ENCODE measurements at places on chromosomes 11 and 22.

GRCh38 chr11:75342966-75343870 is 8.2 kb downstream of the ARRB1 start:
- DNase-seq, result no peak

DNA sequence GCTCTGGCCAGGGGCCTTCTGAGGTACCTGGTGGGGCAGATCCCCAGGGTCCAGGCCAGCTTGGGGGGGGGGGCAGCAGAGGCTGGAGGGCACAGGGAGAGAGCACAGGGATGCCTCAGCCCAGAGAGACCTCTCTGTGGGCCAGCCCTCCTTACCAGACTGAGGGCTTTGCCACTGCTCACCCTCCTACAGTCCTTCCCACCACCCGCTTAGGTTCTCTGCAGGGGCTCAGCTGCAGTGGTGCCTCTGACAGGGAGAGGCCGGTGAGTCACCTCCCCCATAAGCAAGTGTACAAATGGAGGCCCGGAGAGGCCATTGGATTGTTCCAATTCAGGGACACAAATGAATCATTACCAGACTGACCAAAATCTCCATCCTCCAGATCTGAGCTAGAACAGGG is 68.1 kb upstream of the LMO1 start:
- DNase-seq, result no peak

DNA sequence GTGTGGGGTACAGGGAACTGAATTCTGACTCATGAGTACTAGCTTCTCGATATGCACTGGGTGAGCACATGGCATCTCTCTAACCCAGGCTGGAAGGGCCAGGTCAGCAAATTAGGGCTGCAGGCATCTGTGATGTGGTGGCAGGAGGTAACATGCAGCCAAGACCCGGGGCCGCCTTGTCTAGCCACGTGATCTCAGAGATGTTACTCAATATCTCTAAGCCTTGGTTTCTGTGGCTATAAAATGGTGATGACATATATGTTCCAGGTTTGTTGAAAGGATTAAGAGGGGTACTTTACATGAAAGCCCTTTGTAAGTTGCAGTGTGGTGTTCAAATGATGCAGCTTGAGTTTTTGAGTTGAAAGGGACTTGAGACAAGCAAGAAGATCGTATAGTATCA is 3.2 kb downstream of the ST14 start:
- DNase-seq, result no peak

DNA sequence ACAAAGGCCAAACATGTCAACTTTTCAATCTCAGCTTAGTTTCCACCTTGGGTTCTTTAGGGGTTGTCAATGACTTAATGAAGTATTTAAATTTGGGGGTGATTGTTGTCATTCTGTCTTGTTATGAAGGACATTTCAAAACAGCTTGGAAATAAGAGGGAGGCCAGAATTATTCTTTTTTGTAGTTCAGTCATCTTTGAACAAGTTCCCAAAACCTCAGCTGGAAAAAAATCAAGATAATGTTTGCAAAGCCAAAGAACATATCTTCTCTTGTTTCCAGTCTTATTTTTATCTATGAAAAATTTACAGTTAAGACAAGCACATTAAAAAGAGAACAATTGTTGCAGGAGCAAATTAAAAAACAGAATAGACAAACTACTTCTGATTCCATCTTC is 612.8 kb downstream of the INSC start:
- DNase-seq, result no peak

DNA sequence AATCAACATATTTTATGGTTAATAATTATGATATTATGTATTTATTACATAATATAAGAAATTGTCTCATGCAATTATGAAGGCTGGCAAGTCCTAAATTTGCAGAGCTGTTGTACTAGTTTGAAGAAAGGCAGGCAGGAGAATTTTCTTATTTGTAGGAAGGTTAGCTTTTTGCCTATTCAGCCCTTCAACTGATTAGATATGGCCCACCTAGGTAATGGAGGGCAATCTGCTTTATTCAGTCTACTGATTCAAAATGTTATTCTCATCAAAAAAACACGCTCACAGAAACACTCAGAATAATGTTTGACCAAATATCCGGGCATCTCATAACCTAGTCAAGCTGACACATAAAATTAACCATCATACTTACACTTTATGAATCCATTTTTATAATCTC is 589.0 kb downstream of the NELL1 start:
- DNase-seq, result no peak

- DNase-seq, result peak; percentile 53
Observed at GRCh38 chr11:111091321-111091938, 154.1 kb upstream of the POU2AF2 start.

- peak; percentile 77 for DNase-seq
Observed at GRCh38 chr22:27213766-27214581, 556.6 kb downstream of the MIAT start.

GRCh38 chr11:96113193-96113681 is 189.3 kb upstream of the MTMR2 start:
- no peak for DNase-seq

DNA sequence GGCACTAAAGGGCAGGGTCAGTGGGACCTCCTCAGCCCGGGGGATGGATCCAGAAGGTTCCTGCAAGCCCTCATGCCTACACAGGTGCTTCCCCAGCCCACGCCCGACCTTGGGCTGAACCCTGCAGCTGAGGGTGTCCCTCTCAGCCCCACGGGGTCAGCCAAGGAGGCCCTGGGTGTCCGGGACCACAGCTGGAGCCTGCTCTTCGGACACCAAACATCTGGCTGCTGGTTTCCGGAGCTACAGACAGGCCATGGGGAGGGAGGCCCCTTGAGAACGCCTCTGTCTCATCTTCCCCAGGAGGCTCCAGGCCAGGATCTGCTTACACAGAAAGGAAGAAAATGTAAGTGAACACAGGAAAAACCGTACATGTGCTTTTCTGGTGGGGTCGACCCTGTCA is 355.7 kb downstream of the MN1 start:
- no peak for DNase-seq

DNA sequence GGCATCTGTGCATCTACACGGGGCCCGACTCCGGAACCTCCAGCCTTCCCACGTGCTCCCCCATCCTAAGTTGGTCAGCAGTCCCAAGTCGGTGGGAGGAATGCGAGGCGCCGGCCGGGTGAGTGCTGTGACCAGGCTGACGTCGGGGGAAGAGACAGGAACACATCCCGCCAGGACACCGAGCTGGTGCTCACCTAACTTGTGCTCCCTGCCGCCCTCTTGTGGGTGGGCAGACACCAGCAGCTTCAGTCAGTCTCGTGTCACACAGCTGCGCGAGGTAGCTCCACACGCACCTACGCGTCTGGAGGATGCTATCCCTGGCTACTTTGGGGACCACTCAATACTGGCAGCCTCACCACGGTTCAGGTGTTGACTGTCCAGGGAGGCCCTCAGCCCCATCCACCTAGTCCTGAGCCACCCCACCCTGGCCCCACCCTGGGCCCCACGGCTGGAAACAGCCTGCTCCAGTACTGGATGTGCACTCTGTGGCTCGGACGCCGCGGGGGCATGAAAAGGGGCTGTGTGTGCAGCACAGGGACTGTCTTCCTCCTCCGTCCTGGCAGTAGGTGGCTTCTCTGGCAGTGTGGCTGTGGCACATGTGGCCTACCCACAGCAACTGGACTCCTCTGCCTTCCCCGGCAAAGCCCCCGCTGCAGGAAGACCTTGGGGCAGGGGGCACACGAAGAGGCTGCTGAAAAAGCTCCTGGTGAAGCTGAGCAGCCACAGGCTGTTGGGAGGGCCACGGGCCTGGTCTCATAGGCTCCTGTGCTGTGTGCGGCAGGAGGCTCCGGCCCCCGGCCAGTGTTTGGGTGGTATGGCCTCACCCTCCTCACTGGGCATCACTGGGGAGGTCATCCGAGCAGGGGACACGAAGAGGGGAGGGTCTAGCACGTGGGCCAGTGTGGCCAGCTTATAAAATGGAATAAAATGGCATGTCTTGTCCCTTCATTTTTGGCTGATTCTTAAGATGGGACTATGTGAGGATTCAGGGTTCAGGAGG is 11.2 kb upstream of the BID start:
- DNase-seq, result no peak

DNA sequence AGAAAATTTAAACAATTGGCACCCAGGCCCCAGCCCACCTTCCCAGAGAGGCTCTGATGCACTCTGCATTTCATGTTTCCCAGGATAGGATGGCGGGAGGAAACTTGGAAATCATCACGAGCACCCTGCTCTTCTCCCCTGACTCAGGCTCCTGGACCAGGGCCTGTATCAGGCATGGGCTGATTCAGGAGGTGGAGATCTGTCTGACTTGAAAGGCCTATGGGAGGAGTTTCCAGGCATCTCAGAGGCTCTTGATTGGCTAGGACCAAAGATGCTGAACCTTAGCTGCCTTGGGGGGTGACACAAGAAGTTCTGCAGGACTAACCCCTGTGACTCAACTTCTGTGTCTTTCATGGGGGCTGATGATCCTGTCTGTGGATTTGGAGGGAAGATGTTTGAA is 106.2 kb downstream of the PKNOX2 start:
- no peak for DNase-seq

- no peak for DNase-seq
Observed at GRCh38 chr22:41976961-41977566, 7.8 kb downstream of the SEPTIN3 start.

DNA sequence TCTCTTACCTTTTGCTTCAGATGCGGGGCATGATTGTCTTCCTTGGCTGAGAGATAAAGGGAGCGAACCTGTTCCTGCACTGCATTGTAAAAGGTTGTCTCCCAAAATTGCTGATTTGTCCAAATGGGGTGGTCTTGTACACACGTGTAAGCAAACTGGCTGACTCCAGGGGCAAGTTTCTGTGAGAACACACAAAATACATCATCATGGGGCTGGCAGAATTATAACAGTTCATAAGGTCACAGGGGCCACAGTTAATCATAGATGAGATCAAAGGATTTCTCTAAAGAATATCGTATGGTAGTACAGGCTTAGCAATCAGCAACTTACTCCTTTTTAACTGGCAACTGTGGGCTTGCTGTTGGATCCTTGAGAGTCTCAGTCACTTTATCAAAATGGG is 194.3 kb downstream of the SWAP70 start:
- DNase-seq, result no peak

DNA sequence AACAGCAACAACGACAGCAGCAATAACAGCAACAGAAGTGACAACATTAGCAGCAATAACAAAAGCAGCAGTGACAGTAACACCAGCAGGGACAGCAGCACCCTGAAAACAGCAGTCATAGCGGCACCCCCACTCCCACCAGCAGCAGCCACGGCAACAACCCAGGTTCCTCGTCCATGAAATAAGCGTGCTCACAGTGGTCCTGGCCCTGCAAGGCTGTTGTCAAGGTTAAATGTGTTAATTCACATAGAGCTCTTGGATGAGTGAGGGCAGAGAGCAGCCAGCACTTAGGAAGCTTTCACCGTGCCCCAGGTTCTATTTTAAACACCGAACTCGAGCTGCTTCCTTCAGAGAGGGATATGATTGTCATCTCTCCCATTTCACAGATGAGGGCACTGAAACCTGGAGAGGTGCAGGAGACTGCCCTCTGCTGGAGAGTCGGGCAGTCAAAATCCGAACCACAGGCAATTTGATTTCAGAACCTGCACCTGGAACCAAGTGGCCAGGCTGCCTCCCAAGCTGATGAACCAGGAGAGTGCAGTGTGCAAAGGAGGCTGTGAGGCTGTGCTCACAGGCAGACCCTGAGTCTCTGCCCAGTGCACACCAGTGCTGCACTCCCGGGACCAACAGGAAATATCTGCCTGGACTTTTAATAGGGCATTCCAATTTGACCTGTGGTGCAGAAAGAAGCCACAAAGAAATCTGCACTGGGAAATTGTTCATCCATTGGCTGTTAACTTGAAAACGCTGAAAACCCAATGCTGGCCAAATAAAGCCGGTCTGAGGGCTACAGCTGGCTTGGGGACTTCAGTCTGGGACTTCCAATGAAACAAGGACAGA is 22.9 kb upstream of the FGF3 start:
- no peak for DNase-seq

DNA sequence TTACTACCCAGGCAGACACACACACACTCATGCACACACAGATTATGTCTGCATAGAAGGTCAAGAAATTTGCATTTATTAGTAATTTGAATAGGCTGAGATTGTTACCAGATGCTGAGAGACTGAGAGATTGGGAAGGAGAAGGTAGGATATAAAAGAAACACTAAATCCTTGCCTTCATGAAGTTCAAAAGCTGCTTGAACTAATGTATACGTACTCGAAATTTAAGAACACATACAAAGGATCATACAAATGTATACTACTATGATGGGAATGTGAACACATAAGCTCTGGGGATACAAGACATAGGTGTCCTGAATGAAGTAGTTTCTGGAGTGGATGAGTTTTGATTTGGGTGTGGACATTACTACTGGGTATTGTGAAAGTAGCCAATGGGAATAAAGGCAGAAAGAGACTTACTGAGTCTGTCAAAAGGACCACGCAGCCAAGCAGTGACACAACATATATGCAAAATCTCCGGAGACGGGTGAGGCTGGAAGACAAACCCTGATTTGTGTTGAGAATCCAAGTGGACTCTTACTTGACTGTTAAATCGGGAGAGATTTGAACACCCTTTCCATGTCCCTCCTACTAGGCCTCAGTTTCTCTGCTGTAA is 7.3 kb upstream of the PKNOX2 start:
- no peak for DNase-seq

DNA sequence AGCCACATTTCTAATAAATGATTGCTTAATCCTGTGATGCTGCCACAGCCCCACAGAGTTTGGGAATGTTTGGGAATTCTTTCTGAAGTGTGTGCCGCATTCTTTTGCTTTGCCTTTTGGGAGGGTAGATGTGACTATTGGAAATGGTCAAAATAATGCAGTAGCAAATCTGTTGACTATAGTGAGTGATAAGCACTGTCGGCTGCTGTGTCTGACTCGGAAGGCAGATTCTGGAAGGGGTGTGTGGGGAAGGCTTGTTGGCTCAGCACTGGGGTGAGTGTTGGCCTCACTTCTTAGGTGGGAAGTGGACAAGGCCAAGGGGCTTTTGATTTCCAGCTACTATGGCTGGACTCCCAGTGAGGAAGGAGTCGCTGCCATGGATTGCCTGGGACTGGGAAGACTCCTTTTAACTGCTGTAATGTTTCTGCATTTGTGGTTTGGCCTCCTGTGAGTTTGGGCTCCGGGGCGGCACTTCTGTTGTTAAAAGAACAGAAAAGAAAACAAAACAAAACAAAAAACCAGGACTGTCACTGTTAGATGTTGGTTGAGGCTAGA is 20.1 kb downstream of the ZBTB16 start:
- peak; percentile 64 for DNase-seq

GRCh38 chr11:47668665-47669064 is 26.3 kb upstream of the MTCH2 start:
- no peak for DNase-seq

- peak; percentile 38 for DNase-seq
Observed at GRCh38 chr11:44633641-44634040, 68.2 kb downstream of the CD82 start.

- DNase-seq, result no peak
Observed at GRCh38 chr22:43726322-43726721, 85.8 kb downstream of the EFCAB6 start.

DNA sequence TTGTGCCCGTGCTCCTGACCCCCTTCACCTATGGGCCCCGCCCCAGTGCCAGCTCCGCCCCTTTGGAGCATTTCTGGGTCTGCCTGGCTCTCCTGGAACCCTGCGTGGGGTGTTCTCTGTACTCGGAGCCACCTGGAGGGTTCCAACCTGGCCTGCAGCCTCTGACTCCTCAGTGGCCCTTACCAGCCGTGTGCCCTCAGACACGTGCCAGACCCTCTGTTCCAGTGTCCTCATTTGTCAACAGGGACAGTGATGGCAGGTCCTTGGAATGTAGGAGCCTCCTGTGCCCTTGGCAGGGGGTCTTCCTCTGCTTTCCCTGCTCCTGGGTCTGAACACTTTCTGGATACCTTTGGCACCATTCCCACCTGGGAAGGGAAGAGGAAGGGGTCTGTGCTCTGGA is 96.4 kb downstream of the CACNA1I start:
- DNase-seq, result no peak
